Stimulated activated CD4-positive, alpha-beta T cell treated with anti-CD3 and anti-CD28 coated beads, Interleukin-12 subunit alpha, Interleukin-12 subunit beta, amount 100 ng/mL, for 48 hours (primary cell): ENCODE measurements at places on chromosomes 12 and 14.

GRCh38 chr14:52129721-52130120, 60.9 kb upstream of the NID2 start:
- DNase-seq, result no peak

GRCh38 chr14:65224799-65225198, 122.5 kb upstream of the MAX start:
- no peak for DNase-seq

DNA sequence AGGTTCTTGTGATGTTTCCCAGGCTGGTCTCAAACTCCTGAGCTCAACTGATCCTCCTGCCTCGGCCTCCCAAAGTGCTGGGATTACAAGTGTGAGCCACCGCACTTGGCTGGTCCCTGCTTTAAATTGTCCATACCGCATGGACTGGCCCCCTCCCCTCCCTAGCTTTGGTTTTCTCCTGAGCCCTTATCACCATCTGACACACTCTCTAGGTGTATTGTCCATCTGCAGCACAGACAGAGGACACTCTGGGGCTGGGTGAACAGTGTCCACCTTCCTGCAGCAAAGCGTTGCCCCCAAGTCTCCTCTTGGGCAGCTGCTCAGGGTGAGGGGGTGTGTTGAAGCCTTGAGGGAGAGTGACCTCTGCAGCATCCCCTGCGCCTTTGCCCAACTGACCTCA, 36.0 kb upstream of the DLK1 start:
- DNase-seq, result no peak

GRCh38 chr12:132229193-132229760, 85.0 kb downstream of the NOC4L start:
- DNase-seq, result no peak

GRCh38 chr12:64680235-64680634, 69.9 kb downstream of the RASSF3 start:
- no peak for DNase-seq

DNA sequence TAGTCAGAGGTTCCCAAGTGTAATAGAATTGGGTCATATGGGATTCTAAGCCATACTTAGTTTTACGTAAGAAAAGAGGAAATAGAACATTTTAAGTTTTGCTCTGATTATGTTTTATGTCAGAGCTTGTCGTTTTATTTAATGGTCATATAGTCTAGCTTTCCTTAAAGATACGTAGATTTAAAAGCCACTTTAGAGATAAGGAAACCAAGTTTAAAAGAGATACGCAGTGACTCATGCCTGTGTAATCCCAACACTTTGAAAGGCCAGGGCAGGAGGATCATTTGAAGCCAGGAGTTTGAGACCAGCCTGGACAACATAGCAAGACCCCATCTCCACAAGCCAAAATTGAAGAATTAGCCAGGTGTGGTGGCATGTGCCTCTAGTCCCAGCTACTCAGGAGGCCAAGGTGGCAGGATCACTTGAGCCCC, 19.5 kb downstream of the MAPK1IP1L start:
- DNase-seq, result no peak

- DNase-seq, result no peak
Measured at GRCh38 chr14:19823765-19824164, 20.2 kb downstream of the OR4N2 start.

DNA sequence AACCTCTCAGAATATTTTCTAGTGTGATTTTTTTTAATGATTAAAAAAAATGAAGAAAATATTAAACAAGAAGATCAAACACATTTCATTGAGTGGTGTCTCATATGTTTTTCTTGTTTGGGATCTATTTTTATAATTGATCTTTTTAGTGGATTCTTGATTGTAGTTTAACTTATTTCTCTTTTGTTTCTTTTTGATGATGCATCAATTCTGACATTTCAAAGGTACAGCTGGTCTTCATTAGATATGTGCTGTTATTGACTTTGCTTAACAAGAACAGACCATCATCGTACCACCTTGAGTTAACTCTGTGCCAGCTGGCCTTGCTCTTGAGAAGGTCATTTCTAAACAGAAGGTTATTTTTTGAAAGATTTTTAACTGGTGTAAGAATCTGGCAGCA, 45.8 kb upstream of the FGD4 start:
- DNase-seq, result no peak

GRCh38 chr12:96882862-96883261, 24.2 kb upstream of the NEDD1 start:
- no peak for DNase-seq

- no peak for DNase-seq
Measured at GRCh38 chr12:58925751-58926150, 5.4 kb upstream of the LRIG3 start.

DNA sequence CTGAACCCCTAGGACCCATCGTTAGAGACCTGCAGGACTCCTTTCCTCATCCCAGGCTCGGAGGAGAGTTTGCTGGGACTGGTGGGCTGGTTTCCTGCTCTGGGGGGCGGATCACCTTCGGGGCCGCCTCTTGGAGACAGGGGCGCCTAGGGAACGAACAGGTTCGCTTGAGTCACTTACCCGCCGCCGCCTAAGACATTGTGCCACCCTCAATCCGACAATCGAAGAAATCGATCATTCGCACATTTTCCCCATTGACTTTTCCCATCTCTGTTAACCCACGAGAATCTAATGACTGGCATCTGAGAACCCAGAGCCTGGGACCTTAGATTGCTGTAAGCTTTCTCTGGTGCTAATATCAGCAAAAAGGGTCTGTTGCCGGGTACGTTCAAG, 322 bp downstream of the SLC39A9 start:
- DNase-seq, result no peak

- DNase-seq, result no peak
Measured at GRCh38 chr14:74705613-74706500, 7.0 kb downstream of the AREL1 start.

DNA sequence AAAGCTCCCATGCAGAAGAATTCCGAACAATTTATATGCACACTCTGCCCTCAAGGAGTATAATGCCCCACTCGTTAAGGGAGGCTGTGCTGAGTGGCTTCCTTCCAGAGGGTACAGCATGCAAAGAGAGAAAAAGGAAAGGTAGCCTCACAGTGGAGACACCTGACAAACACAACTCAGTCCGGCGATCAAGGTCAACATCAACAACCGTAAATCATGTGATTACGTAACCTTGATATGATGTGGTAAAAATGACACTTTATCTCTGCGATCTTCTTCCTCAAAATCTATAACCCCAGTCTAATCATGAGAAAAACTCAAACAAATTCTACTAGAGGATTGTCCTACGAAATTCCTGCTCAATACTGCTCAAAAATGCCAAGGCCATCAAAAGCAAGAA, 400.5 kb upstream of the CCDC196 start:
- DNase-seq, result no peak

- no peak for DNase-seq
Measured at GRCh38 chr12:26523708-26524150, 309.3 kb downstream of the ITPR2 start.

GRCh38 chr12:122843455-122843854, 8.2 kb downstream of the HIP1R start:
- DNase-seq, result no peak

DNA sequence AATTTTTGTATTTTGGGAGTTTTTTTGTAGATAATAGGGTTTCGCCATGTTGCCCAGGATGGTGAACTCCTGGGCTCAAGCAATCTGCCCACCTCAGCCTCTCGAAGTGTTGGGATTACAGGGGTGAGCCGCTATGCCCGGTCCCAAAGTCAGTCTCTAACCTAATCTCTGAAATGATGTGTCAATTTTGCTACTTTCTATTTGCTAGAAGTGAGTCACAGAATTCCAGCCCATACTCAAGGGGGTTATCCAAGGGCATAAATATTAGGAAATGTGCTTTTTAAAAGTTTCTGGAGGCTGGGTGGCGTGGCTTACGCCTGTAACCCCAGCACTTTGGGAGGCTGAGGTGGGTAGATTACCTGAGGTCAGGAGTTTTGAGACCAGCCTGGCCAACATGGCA, 40.5 kb downstream of the RESF1 start:
- DNase-seq, result no peak

- DNase-seq, result no peak
Measured at GRCh38 chr12:7072035-7072434, 11.5 kb downstream of the C1S start.

- DNase-seq, result no peak
Measured at GRCh38 chr14:55324812-55325211, 53.6 kb downstream of the FBXO34 start.

GRCh38 chr12:59724011-59724695, 128.3 kb downstream of the SLC16A7 start:
- no peak for DNase-seq
